Naive thymus-derived CD8-positive, alpha-beta T cell (primary cell): ENCODE measurements at places on chromosomes 13 and 19. TPM values are rescaled to one million over a fixed set of nuclear protein-coding genes. Genes with fewer than 3 reads are reported as not detected.

CACNG6 gene
- not detected for total RNA-seq

SOHLH2 gene
- not detected for total RNA-seq

AP2S1 gene
- 40.6 TPM for total RNA-seq

SLC10A2 gene
- not detected for total RNA-seq

NLRP5 gene
- not detected for total RNA-seq

LAIR1 gene
- total RNA-seq, result 67.4 TPM

OLFM4 gene
- not detected for total RNA-seq

GRCh38 chr13:113900646-113901045 lies 36.8 kb upstream of the GAS6 start:
- H3K4me1 ChIP-seq, result no peaks in the 10 kb centered on the region
- no peak overlapping the region for H3K4me3 ChIP-seq
- peaks cover 13% of the 10 kb centered on the region for H3K27me3 ChIP-seq
- H3K27ac ChIP-seq, result no peak overlapping the region

GRCh38 chr19:21352830-21353229 lies 6.0 kb upstream of the ZNF738 start:
- DNase-seq, result no peak
- peaks cover 19% of the 10 kb centered on the region for H3K36me3 ChIP-seq
- H3K27me3 ChIP-seq, result no peaks in the 10 kb centered on the region
- no peak overlapping the region for H3K27ac ChIP-seq

DNA sequence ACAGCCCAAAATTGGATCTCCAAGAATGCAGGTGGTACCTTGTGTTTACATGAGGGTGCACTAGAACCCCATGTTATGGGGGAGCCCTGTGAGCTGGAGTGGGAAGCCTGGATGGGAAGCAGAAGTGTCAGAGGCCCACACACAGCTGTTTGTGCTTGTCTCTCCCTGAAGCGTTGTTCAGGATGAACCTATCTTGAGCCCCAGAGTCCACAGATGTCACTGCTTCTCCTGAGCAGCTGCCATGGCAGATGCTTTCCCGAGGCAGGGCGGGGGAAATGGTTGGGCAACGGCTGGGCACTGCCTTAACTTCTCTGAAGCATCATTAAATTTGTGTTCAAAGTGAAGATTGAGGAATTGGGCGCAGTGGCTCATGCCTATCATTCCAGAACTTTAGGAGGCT lies 17.1 kb upstream of the CHST8 start:
- no peak overlapping the region for H3K27ac ChIP-seq
- H3K27me3 ChIP-seq, result peaks cover 3% of the 10 kb centered on the region
- DNase-seq, result no peak
- no peak overlapping the region for H3K4me3 ChIP-seq

DNA sequence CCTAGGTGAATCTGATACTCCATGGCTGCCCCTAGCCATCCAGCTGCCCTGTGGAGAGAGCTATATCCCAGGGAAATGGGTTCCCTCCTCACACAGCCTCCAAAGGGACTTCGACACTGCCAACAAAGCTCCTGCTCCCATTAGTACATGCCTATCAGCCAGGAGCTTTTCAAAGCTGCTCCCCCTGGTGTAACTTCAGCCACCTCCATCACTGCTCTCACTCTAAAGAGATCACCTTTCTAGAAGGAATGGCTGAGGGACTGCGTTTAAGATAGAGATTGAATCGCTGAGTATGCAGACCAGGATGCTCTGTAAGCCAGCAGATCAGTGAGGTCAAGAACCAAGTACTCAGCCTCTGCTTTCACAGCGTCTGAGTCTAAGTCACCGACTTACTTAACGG lies 213.7 kb downstream of the NALCN start:
- peaks cover 13% of the 10 kb centered on the region for H3K27me3 ChIP-seq
- no peaks in the 10 kb centered on the region for H3K4me1 ChIP-seq
- H3K36me3 ChIP-seq, result no peaks in the 10 kb centered on the region
- DNase-seq, result no peak

GRCh38 chr19:23310729-23311211 lies 60.6 kb upstream of the ZNF724 start:
- H3K4me3 ChIP-seq, result no peak overlapping the region
- no peaks in the 10 kb centered on the region for H3K27me3 ChIP-seq
- no peaks in the 10 kb centered on the region for H3K36me3 ChIP-seq
- no peak for DNase-seq
- no peak overlapping the region for H3K27ac ChIP-seq

- peaks cover 1% of the 10 kb centered on the region for H3K27me3 ChIP-seq
- no peak overlapping the region for H3K27ac ChIP-seq
- H3K36me3 ChIP-seq, result no peaks in the 10 kb centered on the region
- H3K4me3 ChIP-seq, result no peak overlapping the region
Measured at GRCh38 chr19:28869459-28869858, 343.5 kb downstream of the UQCRFS1 start.

- no peak for DNase-seq
- H3K4me1 ChIP-seq, result no peaks in the 10 kb centered on the region
- no peak overlapping the region for H3K27ac ChIP-seq
- H3K4me3 ChIP-seq, result no peak overlapping the region
Measured at GRCh38 chr13:51093574-51093973, 17.5 kb downstream of the C13orf42 start.

DNA sequence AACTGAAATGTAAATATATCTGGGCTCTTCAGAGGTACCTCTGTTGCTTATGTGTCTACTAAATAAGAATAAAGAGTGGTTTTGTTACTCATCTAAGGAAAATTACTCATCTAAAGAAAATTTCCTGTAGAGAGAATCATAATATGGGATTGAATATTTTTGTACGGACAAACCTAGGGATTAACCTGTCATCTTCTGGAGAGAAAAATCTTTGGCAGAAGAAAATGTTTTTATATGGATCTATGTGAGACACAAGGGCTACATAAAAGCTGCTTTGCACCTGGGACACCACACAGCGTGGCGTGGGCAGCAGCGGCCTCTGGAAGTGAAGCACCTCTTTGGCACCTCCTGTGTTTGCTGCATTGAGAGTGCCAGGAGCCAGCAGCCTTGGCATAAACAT lies 242.9 kb upstream of the DACH1 start:
- H3K27me3 ChIP-seq, result no peaks in the 10 kb centered on the region
- no peaks in the 10 kb centered on the region for H3K36me3 ChIP-seq
- no peak overlapping the region for H3K27ac ChIP-seq
- DNase-seq, result no peak
- no peak overlapping the region for H3K4me3 ChIP-seq

GRCh38 chr13:27077451-27077850 lies 94.2 kb downstream of the USP12 start:
- peaks cover 52% of the 10 kb centered on the region for H3K36me3 ChIP-seq
- H3K27me3 ChIP-seq, result no peaks in the 10 kb centered on the region
- DNase-seq, result no peak
- H3K4me3 ChIP-seq, result no peak overlapping the region

DNA sequence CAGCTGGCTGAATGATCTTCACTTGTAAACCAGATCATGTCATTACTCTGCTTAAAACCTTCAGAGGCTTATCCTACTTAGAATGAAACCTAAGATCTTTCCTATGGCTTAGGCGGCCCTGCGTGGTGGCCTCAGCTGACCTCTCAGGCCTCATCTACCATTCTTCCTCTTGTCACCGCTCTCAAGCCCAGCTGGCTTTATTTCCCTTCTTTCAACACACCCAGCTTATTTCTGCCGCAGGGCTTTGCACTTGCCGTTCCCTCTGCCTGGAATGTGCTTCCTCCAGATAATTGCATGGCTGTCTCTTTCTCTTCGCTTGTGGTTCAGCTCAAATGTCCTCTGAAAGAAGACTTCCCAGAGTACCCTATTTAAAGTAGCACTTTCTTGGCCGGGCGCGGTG lies 3.6 kb upstream of the ASF1B start:
- H3K36me3 ChIP-seq, result peaks cover 4% of the 10 kb centered on the region
- H3K4me1 ChIP-seq, result peaks cover 47% of the 10 kb centered on the region
- H3K27me3 ChIP-seq, result no peaks in the 10 kb centered on the region
- no peak overlapping the region for H3K4me3 ChIP-seq

- H3K27me3 ChIP-seq, result peaks cover 31% of the 10 kb centered on the region
- H3K27ac ChIP-seq, result no peak within 1 kb of the TSS
- peaks cover 19% of the 10 kb centered on the region for H3K4me1 ChIP-seq
- no peaks in the 10 kb centered on the region for H3K36me3 ChIP-seq
Measured at GRCh38 chr19:44905437-44906160, at the start of gene APOE. Gene APOE (plus strand): TSS chr19:44905796. CDS start chr19:44906625, 829 bp downstream.

- H3K27me3 ChIP-seq, result no peaks in the 10 kb centered on the region
- no peaks in the 10 kb centered on the region for H3K36me3 ChIP-seq
- peak; percentile 85 for DNase-seq
- H3K27ac ChIP-seq, result peak overlapping the region; percentile 100
Measured at GRCh38 chr13:32314271-32315237, 609 bp downstream of the ZAR1L start.

GRCh38 chr13:111914241-111915103 lies 152.5 kb upstream of the SOX1 start:
- no peaks in the 10 kb centered on the region for H3K4me1 ChIP-seq
- no peak for DNase-seq
- no peak overlapping the region for H3K27ac ChIP-seq
- no peaks in the 10 kb centered on the region for H3K36me3 ChIP-seq
- H3K4me3 ChIP-seq, result no peak overlapping the region

- peak overlapping the region; percentile 96 for H3K4me3 ChIP-seq
- peak overlapping the region; percentile 99 for H3K27ac ChIP-seq
- H3K36me3 ChIP-seq, result peaks cover 11% of the 10 kb centered on the region
Measured at GRCh38 chr19:48444936-48445200, 915 bp upstream of the GRWD1 start.

DNA sequence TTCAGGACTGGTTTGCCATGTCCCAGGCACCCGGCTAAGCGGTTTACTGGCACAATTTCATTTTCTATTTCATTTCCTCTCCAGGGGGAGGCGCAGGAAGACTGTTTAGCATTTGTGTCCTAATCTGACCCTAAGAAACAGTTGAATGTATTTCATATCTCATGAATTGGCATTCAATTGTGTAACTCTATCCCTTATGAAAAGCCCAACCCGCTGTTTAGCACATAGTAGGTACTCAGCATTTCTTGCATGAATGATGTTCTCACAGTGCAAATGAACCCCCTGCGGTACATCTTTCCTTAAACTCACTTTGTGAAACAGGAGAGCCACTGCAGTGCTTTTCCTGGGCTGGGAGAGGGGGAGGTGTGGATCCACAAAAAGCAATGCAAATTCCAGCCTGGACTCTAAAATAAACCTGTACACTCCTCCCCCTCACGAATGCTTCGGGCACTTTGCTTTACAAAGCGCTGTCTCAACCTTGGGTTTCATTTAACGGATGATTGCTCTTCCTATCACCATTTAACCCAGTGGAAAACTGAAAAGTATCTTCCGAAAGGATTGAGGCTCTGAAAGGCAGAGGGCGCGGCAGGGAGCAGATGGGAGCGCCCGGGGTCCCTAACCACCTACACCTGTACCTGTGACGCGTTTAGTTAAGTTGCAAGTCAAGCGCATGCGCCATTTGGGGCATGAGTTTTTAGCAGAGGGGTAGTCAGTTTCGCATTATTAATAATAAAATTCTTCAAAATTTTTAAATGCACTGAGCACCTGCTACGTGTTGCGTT lies 1.2 kb upstream of the EEF2 start:
- peak overlapping the region; percentile 98 for H3K27ac ChIP-seq
- H3K4me3 ChIP-seq, result peak overlapping the region; percentile 99
- peak; percentile 73 for DNase-seq
- H3K27me3 ChIP-seq, result no peaks in the 10 kb centered on the region
- peaks cover 41% of the 10 kb centered on the region for H3K4me1 ChIP-seq
- H3K36me3 ChIP-seq, result peaks cover 13% of the 10 kb centered on the region

- peaks cover 59% of the 10 kb centered on the region for H3K4me1 ChIP-seq
- peaks cover 6% of the 10 kb centered on the region for H3K36me3 ChIP-seq
- peak overlapping the region; percentile 95 for H3K27ac ChIP-seq
- DNase-seq, result no peak
- H3K27me3 ChIP-seq, result peaks cover 29% of the 10 kb centered on the region
Measured at GRCh38 chr19:17948514-17948900, 15.7 kb downstream of the CCDC124 start.

DNA sequence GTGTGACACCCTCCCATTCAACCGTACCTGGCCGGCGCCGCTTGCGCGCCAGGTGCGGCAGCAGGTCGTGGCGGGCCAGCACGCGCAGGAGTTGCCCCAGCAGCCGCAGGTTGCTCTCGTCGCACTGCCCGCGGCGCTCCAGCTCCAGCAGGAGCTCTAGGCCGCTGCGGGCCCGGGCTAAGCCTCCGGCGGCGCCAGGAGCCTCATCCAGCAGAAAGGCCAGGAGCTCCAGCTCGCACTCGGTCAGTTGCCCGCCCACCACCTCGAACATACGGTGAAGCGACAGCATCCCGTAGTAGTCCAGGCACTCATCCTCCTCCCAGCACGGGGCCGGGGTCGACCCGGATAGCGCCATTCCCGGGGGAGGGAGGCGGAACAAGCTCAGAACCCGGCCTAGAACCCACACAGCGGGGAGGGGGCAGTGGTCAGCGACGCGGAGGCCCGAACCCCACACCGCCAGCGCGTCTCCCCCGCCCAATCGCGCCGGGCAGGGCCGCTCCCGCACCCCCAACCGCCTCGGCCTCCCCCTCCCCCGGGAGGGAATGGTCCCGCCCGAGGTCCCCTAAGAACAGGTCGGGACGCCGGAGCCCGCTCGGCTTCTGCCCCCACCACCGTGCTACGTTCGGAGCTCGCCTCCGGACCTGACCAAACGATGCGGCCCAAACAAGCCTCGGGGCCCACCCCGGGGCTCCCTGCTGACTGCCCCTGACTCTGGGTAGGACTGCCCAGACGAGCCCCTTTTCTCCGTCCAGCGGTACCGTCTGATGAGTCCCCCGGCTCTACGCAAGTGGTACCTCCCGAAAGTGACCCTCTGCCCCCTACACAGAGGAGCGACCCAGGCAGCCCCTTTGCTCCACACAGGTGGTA lies 591 bp downstream of the DEDD2 start:
- H3K4me1 ChIP-seq, result peaks cover 85% of the 10 kb centered on the region
- H3K27ac ChIP-seq, result peak overlapping the region; percentile 98
- H3K4me3 ChIP-seq, result peak overlapping the region; percentile 97
- H3K27me3 ChIP-seq, result no peaks in the 10 kb centered on the region
- DNase-seq, result peak; percentile 71

- H3K4me3 ChIP-seq, result no peak overlapping the region
- no peaks in the 10 kb centered on the region for H3K27me3 ChIP-seq
- peaks cover 26% of the 10 kb centered on the region for H3K4me1 ChIP-seq
Measured at GRCh38 chr13:21528616-21529015, 69.5 kb upstream of the ZDHHC20 start.

- DNase-seq, result no peak
- H3K27me3 ChIP-seq, result peaks cover 40% of the 10 kb centered on the region
- no peaks in the 10 kb centered on the region for H3K36me3 ChIP-seq
- no peaks in the 10 kb centered on the region for H3K4me1 ChIP-seq
Measured at GRCh38 chr19:46197314-46198070, 32.0 kb upstream of the IGFL1 start.

GRCh38 chr19:1690699-1691307 lies 38.4 kb upstream of the TCF3 start:
- DNase-seq, result peak; percentile 43
- H3K27me3 ChIP-seq, result peaks cover 48% of the 10 kb centered on the region
- H3K4me1 ChIP-seq, result peaks cover 6% of the 10 kb centered on the region
- peaks cover 2% of the 10 kb centered on the region for H3K36me3 ChIP-seq
